ENCODE measurements at places on chromosomes 16 and 17.

DNA sequence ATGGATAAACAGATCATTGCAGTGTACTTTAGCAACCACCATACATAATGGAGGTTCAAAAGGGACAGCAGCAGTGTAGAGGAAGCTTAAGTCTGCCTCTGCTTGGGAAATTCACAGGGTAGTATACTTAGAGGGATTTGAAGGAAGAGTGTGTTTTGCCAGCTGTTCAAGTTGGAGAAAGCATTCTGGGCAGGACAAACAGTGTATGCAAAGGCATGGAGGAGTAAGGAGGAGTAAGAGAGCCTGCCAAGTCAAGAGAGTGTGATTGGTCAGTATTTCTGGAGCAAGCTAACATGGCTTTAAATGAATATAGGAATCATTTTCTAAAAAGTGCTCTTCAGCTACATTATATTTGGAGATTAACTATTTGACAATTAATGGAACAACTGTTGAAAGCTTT lies 22.9 kb upstream of the PHAF1 start:
- no peak for DNase-seq

- no peak for DNase-seq
Measured at GRCh38 chr17:3761918-3762380, 38.2 kb downstream of the HASPIN start.

GRCh38 chr17:39979893-39980350 lies 685 bp upstream of the PSMD3 start:
- no peak for DNase-seq

GRCh38 chr17:19619705-19620325 lies 28.7 kb upstream of the ALDH3A2 start:
- no peak for DNase-seq

GRCh38 chr16:23699100-23699499 lies 13.9 kb downstream of the ERN2 start:
- no peak for DNase-seq

DNA sequence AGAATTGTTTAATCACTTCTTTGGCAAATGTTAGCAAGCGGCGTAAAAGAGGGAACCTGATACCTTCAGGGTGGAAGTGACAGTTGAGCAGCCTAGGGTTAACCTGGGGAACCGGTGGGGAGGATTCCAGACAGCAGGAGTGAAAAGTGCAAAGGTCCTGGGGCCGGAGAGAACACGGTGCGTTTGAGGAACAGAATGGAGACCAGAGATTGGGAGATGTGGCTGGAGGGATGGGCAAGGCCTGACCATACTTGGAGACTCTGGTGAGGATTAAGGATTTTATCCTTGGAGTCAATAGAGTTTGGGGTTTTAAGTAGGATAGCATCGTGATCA lies 2.3 kb upstream of the ZNF500 start:
- DNase-seq: no peak

GRCh38 chr16:51355195-51355594 lies 204.1 kb upstream of the SALL1 start:
- DNase-seq: no peak

GRCh38 chr17:6439951-6440350 lies 4.3 kb upstream of the PIMREG start:
- no peak for DNase-seq

DNA sequence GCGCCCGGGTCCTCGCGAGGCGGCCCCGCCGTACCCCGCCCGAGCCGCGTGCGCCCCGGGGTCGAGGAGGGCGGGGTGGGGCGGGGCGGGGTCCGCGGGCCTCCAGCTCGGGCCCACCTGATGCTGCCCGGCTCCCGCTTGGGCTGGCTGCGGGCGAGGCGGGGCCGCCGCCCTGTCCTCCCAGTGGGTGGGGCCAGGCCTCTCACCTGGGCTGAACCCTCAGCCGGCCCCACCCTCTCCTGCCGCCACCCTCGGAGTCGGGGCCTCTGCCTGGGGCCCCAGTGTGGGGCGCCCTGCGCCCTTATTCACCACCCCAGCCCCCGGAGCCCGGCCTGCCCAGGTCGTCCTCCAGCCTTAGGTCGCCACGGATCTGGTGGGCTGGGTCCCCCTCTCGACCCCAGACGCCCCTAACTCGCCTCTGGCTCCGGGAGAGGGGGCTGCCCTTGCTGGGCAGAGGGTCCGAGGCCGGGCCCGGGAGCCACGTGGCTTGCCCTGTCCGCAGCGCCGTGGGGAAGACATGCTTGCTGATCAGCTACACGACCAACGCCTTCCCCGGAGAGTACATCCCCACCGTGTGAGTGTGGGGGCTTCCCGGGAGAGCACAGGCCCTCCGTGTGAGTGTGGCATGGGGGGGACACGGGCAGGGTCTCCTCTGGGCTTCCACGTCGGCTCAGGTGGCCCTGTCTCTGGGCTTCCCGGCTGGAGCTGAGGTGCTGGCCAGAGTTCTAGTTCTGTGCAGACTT lies 578 bp downstream of the RAC3 start:
- DNase-seq: peak; percentile 41

DNA sequence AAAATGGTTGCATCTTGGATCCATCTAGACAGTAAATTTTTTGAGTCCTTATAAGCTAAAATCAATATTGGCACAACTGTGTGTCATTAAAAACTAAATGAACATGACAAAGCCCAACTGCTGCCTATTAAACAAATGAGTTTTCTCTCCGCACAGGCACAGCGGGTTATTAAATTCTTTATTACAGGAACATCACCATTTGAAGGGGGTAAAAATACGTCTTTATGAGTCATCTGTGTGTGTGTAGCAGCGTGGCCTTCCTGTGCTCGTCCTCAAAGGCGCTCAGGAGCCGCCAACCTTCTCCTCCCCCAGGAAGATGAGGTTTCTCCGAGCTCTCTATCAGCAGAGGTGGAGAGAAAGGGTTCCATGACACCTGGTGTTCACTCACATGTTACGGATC lies 62.6 kb upstream of the SDK2 start:
- no peak for DNase-seq

DNA sequence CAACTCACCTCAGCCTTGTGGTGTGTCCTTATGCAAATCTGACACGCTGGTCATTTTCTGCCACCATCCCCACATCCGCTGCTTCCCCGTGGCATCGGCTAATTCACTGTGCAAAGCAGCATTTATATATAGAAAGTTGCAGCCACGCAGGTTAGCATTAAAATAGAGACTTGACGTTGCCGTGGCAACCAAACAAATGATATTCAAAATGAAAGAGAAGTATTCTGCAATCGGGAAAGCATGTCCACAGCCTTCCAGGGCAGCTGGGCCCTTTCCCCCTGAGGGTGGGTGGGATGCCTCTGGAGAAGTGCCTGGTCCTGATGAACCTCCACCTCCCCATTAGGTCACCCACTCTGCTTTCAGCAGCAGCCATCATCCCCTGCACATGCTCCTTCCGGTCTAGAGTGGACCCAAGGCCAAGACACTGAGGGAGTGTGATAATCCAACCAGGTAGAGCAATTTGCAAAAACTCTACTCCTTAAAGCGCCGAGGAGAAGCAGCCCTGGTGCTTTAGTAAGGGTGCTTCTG lies 138.7 kb downstream of the GAS7 start:
- no peak for DNase-seq

DNA sequence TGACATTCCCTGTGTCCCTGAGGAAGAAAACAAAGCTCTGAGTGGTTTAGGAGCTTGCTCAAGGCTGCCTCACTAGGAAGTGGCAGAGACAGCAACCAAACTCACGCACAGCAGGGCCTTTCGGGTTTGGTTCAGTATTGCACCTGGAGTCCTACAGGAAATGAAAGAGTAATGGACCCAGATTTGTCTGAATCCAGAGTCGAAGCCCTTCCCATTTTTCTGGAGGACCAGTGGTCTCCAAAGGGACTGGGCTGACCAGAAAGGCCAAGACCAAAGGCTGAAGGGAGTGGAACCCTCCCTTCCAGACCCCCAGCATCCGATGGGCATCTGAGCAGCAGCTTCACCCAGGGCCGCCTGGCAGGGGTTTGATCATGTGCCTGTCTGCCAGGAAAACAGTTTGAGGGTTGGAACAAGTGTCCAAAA lies 85.5 kb upstream of the RPL38 start:
- DNase-seq: no peak

- no peak for DNase-seq
Measured at GRCh38 chr16:67537636-67538591, 9.3 kb downstream of the RIPOR1 start.

- no peak for DNase-seq
Measured at GRCh38 chr17:65039336-65039988, 17.1 kb downstream of the GNA13 start.

GRCh38 chr17:54373970-54374369 lies 526.7 kb upstream of the TOM1L1 start:
- DNase-seq: no peak

DNA sequence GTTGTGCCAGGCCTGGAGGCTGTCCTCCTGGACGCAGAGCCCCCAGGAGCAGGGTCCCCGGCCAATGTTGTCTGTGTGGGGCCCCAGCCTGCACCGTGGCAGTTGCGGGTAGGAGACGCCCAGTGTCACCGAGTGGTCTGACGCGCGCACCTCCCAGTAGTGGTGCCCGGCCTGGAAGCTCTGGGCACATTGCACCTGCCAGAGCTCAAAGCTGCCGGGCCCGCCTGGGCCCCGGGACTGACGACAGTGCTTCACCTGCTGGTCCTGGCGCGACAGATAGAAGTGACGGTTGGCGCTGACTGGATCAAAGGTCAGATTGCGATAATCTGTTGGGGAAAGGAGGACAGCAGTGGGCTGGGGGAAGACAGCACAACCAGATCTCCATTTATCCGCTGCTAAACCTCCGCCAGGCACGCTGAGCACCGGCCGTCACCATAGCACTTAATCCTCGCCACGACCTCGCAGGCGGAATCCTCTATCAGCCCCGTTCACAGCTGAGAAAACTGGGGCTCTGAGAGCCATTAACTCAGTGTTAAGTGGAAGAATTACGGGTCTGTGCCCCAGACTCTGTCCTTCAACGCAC lies 5.6 kb downstream of the TRIM65 start:
- DNase-seq: no peak

DNA sequence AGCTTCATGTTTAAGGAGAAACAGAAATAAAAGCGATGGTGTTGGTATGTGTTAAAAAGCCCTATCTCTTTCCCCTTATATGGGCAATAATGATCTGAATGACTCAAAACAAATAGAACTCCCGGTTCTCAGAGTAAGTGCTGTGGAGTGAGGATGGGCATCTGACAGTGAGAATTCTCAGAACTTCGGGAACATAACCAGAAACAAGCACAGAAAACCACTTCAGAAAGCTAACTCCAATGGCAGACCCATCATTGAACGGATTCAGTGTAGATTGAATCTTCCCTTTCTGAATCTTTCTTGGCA lies 67.2 kb downstream of the CDH8 start:
- DNase-seq: no peak

DNA sequence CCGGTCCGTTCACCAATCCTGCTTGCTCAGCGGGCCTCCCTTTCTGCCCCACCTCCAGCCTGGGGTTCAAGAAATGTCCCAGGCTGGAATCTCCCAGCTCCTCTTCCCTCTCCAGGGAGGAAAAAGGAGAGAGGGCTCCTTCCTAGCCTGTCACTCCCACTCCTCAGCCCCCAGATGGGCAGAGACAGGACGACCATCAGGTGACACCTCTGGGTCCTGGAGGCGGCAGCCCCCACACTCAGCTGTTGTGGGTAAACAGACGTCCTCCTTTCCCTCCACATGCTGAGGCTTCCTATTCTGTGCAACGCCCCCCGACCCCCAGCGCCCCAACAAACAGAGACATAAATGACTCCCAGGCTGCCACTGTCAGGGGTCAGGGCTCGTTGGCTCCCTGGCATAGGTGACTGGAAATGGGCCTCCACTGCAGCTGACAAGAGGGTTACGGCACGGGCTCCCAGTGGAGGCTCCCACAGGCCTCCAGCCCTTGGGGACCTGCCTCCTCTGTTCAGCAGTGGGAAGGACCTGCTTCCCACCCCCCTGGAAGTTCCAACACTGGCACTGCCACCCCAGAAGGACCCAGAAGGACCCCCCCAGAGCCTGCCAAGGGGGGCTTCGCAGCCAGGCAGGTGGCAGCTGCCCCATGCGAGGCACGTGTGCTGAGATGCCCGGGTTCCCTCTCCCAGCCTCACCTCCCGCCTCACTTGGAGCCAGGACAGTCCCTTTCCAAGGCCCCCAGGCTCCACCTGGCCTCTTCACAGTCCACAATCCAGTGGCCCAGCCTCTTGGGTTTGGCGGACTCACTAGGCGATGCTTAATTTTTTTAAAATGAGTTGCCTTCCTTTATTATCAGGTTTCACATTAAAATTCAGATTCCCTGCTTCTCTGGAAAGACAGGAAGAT lies 232.3 kb downstream of the KATNIP start:
- DNase-seq: no peak

DNA sequence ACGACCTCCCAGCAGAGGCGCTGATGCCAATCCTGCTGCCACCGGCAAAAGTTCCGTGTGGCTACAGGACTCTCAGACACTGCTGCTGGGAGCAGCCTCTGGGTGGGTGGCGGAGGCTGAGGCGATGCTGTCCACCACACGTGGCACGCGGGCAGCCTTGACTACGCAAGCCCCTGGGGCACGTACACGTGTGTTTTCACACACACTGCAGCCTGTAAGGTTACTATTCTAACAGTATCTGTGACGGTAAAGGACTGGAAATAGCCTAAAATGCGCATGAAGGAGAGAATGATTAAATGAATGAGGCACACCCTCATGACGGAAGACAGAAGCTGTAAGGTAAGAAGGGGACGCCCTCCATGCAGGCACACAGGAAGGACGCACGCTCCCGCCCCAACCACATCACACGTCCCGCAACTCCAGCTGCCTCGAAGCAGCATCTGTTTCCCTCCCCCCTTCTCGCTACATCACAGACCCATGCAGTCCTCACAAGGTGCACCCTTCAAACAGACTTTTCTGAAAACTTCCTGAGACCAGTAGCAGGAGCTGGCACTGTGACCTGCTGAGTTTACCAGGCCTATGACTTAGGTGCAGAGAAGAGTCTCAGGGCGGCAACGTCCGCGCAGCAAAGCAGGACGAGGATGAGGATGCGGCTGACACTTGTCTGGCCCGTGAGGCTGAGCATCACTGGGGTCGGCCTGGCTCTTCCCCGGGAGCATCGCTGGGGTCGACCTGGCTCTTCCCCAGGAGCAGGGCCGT lies 28.7 kb upstream of the FASN start:
- no peak for DNase-seq

- no peak for DNase-seq
Measured at GRCh38 chr17:50279639-50280038, 5.4 kb downstream of the TMEM92 start.

GRCh38 chr16:72896485-72897118 lies 151.3 kb downstream of the ZFHX3 start:
- DNase-seq: no peak

- DNase-seq: no peak
Measured at GRCh38 chr17:55688057-55688456, 34.6 kb downstream of the TMEM100 start.

GRCh38 chr17:80224683-80225082 lies 4.5 kb downstream of the SLC26A11 start:
- no peak for DNase-seq

Data from NCI-H187 (cell line).